Frontal cortex (tissue), 4 donors: ENCODE measurements at places on chromosomes 5 and 9.

- DNase-seq: no peak
Measured at GRCh38 chr5:136030956-136031611, 2.3 kb downstream of the TGFBI start.

DNA sequence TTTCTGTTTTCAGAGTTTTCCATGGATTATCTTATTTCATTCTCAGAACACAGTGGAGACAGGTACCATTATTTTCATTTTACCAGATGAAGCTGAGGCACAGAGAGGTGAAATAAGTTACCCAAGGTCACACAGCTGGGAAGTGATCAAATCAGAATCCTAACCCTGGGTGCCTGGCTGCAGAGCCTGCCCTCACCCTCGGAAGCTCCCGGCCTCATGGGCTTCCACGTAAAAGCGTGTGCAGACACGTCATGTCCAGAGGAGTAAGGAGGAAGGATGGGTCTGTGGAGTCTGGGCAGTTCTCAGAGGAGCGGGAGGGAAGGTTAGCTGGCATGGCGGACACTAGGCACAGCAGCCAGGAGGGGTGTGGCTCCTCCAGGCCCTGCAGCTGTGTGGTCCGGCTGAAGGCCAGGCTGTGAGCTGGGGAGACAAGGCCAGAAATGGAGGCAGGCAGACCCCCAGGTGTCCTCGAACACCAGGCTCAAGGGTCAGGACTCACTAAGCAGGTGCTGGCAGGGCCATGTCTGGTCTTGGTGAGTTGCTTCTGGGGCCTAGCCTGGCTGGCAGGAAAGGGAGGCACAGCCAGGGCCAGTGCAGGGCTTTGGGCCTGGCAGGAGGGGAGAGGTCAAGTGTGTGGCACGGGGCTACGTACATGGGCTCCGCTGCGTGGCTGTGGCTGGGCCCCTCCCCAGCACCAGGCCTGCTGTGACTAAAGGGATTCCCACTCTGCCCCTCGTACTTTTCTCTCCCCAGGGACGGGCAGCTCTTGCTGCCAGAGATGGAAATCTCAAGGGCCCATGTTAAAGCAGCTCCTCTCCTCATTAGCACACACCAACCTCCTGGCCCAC, 5.6 kb downstream of the TBC1D9B start:
- DNase-seq: no peak

DNA sequence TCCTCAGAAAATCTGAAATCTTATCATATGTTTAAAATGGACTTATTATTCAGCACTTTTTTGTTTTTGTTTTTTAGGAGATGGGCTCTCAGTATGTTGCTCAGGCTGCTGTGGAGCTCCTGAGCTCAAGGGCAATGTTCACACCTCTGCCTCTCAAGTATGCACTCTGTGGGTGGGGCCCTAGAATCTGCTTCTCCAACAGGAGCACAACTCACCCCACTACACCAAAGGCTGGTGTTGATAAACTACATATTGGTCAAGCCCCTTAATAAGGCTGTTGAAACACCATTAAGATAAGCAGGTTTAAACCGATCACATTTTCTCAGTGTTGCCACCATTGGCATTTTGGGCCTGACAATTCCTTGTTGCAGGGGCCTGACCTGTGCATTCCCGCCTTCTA, 131.6 kb downstream of the FANCC start:
- no peak for DNase-seq

DNA sequence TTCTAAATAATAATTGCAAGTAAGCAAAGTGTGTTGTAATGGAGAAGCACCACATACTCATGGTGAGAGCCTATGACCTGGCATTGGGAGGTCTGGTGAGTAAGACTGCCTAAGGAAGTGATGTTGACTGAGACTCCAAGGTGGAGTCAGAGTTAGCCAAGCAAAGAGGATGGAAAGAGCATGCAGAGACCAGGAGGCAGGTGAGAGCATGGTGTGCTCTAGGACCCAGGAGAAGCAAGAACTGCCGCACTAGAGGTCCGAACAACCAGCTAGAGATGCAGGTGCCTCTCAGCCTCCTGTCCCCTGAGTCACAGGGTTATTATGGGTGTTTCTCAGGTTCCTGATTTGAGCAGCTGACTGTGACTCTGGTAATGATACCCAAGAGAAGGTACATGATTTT, 27.3 kb downstream of the ANP32B start:
- no peak for DNase-seq

DNA sequence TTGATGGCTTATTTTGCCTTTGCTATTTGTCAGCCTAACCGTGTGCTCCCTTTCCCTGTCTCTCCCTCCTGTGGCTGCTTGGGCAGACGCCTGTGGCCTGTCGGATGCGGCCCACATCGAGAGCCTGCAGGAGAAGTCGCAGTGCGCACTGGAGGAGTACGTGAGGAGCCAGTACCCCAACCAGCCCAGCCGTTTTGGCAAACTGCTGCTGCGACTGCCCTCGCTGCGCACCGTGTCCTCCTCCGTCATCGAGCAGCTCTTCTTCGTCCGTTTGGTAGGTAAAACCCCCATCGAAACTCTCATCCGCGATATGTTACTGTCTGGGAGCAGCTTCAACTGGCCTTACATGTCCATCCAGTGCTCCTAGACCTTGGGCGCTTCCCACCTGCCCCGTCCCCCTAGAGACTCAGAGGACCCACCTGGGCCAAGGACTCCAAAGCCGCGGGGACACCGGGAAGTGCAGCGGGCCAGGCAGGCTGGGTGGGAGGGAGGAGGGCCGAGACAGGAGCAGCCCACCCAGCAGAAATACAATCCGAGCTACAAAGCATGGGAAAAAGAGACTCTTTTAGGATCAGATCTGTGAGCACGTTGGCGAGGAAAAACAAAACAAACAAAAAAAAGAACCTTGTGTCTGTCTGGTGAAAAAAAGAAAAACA, 10.6 kb downstream of the NR2F1 start:
- DNase-seq: no peak

DNA sequence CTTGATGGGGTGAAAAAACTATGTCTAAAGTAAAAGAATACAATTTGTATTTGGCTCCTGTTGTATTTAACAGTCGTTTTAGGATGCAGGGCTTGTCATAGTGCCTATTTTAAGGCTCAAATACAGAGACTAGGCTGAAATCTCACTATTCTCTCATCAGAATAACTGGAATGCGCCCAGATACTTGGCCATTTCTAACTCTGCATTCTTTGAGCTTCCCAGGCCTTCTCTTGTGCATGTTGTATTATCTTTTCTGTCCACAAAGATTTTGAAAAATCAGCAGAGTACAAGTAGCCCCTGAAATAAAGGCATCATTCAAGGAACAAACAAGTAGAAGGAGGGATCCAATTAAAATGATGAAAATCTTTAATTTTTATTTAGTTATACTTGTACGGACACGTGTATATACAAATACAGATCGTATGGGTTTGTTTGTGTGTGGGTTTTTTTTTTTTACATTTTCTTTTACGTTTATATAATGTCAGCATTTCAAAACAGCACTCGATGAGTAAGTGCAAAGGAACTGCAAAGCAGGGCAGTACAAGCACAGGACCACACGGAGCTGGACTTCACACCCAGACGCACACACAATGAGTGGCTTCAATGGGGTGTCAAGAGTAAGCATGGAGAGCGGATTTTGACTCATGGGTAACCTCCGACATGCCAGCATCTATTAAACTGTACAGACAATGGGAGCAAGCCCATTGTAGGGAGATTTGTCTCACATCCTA, 294.0 kb downstream of the EFNA5 start:
- DNase-seq: no peak

GRCh38 chr5:64688965-64689364, 1.3 kb upstream of the SHISAL2B start:
- DNase-seq: no peak

GRCh38 chr9:84620338-84620737, 49.2 kb upstream of the NTRK2 start:
- DNase-seq: no peak

- DNase-seq: no peak
Measured at GRCh38 chr5:123436201-123436600, 13.0 kb upstream of the CEP120 start.

GRCh38 chr9:36169708-36170107, 520 bp downstream of the CCIN start:
- DNase-seq: no peak
